ENCODE measurements at places on chromosomes 2 and 18.

DNA sequence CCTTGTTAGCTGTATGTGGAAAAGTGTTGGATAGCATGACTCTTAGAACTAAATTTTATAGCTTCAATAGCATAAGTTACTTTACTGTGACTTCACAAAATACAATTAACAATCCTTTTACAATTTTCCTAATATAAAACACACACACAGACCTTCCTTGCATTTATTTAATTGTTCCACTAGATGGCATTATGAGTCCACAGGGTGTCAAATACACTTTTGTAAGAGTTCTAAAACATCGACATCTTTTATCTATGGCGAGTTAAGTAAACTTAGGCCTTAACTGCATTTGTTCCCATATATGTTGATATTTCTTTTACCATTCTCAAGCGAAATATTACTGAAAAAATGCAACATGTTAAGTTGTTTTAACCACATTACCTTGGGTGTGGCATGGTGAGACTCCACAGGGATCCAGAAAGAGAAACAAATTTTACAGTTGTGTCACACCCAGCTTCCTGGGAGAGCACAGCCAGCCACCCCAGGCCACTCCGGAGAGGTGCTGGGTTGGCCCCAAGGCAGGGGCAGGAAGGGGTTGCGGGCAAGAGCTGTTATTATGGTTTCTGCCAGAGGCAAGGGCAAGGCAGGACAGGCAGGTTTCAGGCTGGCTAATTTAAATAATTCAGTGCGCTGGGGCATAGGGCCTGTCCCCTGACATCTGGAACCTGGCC, 312.4 kb upstream of the MC4R start:
- DNase-seq, result no peak

GRCh38 chr2:64534363-64534762, 10.2 kb downstream of the AFTPH start:
- DNase-seq, result no peak

GRCh38 chr2:52976143-52976949, 791.3 kb upstream of the CHAC2 start:
- no peak for DNase-seq

DNA sequence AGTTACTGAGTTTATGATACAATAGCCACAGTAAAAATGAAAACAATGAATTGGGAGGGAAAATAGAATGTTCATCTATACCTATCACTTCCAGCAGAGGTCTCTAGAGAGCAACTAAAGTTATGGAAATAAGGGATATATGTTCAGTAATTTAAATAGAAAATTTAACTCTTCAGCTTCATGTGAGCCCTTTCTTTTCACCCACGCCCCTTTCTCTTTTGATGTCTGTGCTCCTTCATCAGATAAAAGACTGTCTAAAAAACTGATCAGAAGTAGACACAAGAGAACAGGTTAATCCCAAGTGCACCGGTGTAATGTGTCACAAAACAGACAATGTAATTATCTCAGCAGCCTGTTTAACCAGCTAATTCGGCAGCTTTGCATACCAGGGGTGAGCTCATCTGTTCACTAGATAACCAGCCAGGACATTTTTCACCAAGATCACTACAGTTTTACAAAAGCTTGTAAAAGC, 238.5 kb upstream of the ERBB4 start:
- no peak for DNase-seq

- DNase-seq, result no peak
Measured at GRCh38 chr2:120255986-120256650, 3.5 kb downstream of the RALB start.

DNA sequence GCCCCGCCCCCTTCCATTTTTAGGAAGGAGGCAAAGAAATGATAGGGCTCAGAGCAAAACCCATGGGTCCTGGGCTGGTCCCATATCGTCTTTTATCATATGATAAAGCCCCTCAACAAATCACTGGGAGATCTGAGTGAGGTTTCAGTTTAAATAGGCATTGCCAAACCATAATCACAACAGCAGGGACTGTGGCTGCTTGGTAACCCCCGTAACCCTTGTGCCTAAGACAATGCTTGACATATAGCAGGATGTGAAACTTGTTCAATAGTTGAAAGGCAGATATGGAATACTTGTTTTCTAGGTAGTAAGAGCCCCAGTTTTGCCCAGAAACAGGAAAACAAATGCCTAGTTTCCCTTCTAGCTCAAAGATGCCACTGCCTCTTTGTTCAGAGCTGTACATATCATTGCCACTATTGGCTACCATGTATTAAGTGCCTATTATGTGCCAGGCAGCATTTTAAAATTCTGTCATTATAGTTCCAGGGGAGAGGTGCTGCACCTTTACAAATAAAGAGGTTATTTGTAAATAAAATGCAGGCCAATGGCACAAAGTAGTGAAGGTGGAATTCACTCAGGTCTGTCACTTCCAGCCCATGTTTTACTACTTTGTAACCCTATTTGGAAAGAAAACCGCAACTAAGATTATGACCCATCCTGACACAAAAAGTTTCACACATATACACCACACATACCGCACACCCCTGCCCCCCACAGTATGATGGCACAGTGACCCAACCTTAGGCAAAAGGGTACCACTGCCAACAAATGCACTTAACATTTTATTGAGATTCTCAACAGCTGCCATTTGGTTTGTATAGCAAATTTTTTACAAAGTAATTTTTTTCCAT, 14.2 kb downstream of the NAGK start:
- no peak for DNase-seq

- DNase-seq, result no peak
Measured at GRCh38 chr2:110832740-110833139, 100.4 kb downstream of the ACOXL start.

DNA sequence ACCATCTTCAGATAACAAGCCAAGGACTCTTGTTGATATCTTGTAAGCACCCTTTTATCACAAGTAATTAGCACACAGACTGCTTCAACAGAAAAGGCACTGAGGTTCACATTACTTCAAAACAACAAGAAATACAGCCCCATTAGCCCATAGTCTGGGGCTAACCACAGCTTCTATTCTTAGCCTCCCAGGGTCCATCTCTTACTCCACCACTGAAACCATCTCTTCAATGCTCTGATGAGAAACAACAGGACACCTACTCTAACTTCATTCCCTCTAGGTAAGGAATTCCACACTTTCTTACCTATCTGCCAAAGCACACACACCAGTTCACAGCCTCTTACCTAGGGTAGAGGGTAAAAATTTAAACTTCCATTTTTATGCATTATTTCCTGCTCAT, 26.4 kb upstream of the CYTIP start:
- DNase-seq, result no peak

DNA sequence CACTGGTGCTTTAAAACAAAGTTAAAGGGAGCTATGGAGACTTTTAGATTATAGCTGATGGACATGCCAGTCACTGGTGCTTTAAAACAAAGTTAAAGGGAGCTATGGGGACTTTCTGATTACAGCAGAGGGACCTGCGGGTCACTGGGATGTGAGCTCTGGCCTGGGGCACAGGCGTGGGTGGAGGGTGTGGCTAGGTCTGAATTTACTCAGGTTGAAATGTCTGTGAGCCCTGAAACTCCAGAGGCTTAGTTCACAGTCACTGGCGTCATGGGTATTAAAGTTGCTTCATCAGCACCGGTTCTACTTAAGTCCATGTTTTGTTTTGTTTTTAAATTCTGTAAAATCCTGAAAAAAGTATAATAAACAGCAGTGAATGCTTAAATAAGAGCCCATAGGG, 49.0 kb upstream of the TMEM18 start:
- DNase-seq, result no peak

- DNase-seq, result no peak
Measured at GRCh38 chr2:172323256-172323655, 104.1 kb upstream of the ITGA6 start.

DNA sequence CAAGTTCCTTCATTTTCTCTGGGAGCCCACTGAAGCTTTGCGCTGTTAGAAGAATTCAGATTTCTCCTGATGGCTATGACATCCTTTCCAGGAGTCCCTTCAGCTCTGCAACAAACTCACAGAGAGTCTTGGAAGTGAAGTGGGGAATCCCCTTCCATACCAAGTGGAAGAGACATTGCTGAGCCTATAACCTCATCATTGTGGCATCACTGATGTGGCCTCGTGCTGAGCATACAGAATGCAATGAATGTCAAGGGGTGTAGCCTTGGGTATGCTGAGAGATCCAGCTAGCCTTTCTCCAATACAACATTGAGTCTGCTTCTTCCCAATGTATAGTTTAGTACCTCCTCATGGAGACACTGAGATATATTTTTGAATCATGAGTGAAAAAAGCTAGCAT, 311.1 kb upstream of the RAB12 start:
- DNase-seq, result no peak

GRCh38 chr2:8685697-8686358, 4.0 kb downstream of the ID2 start:
- peak; percentile 72 for DNase-seq

DNA sequence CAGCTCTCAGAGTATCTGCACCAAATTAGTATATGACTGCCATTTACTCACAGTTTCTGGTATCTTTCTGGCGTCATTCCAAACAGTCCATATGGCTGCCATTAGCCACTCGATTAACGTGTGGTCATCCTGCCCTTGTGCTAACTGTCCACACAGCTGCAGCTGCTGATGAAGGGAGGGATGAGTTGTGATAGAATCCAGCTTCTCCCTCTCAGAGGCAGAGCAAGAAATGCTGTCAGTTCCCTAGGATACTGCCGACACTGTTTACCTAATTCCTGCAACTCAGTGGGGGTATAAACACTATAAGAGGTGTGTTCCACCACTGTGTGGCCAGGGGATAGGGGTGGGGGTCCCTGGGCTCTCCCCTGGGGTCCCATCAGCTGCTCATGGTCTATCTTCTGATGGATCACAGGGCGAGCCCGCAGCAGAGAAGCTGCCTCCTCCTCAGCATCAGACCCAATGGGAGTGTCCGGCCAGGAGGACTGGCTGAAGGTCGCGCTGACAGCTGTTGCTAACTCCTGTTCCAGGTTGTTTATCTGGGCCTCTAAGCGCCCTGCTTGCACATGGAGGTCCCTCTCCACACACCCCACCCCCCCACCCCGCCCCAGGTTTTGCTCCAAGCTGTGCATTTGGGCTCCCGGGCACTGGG, 17.3 kb upstream of the KLHL23 start:
- DNase-seq, result no peak

- DNase-seq, result no peak
Measured at GRCh38 chr18:38368886-38369285, 803.3 kb upstream of the CELF4 start.

- DNase-seq, result no peak
Measured at GRCh38 chr18:12234451-12235190, 19.5 kb upstream of the CIDEA start.

- no peak for DNase-seq
Measured at GRCh38 chr2:39781697-39782096, 2.6 kb upstream of the THUMPD2 start.

GRCh38 chr2:33011373-33011772, 64.6 kb downstream of the LTBP1 start:
- no peak for DNase-seq

DNA sequence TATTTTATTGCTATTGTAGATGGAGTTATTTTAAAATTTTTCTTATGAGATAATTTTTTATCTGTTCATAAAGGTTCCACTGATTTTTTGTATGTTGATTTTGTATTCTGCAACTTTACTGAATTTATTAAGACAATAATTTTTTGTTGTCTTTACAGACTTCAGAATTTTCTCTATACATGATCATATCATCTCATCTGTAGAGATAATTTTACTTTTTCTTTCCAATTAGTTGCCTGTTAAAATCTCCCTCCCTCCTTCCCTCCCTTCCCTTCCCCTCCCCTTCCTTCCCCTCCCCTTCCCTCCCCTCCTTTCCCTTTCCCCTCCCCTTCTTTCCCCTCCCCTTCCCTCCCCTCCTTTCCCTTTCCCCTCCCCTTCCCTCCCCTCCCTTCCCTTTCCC, 378.1 kb downstream of the SOCS6 start:
- no peak for DNase-seq

DNA sequence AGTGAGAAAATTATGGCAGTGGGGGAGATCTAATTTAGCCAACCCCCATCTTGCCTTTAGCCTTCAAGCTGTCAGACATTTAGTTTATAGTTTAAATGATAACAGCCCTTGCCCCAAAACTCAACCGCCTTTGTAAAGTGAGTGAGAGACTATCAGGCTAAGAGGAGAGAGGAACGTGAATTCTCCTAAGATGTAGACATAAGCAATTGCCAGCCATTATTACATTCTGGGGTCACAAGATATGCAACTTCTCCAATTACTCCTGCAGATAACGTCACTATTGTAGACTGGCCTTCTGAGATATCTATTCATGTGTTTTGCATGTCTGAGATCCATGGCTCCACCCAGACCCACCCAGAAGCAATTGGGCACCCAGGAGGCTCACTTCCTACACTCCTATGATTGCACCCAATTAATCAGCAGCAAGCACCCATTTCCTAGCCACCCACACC, 307.3 kb downstream of the NBAS start:
- DNase-seq, result no peak

DNA sequence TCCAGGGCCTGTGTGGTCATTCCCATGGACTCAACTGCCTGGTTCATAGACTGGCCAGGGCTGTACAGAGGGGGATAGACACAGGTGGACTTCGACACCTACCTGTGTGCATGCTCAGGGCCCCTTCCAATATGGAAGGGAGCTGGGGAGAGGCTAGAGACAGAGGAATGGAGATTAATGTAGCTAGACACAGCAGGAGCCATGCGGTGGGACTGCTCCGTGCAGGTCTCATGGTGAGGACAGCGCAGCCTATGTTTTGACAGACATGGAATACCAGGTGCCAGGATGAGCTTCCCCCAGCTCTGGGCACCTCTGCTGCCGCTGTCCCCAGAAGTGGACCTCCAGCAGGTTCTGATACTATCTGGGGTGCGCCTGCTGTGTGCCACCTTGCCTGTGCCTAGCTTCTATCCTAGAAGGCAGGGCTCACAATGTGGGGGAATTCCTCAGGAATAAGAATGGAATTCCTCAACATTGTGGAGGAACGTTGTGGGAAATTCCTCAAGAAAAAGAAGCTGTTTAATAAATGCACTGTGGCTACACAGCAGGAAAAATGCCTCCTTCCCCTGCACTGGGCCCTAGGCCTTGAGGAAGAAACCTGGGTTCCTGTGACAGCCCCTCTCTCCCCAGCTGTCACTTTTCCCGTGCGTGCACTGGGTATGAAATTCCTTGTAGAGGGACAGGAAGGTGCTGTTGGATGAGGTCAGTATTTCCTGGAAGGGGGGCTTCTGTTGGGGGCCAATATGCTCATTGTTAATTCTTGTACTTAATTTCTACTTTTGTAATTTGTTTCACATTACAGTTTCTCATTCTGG, 7.3 kb downstream of the IL1R1 start:
- no peak for DNase-seq

Data from D721Med (cell line).